Stimulated activated CD4-positive, alpha-beta T cell treated with anti-CD3 and anti-CD28 coated beads, Interleukin-1b, Interleukin-23, amount 100 ng/mL, for 4 hours (primary cell): ENCODE measurements at places on chromosomes 1 and 21.

- no peak for DNase-seq
These were observed 563.6 kb upstream of the NEGR1 start for GRCh38 chr1:72845981-72846380.

GRCh38 chr1:157156058-157156541 lies 17.9 kb upstream of the ETV3 start:
- peak; percentile 70 for DNase-seq

- DNase-seq = no peak
These were observed 47.2 kb downstream of the TLR5 start for GRCh38 chr1:223095870-223096269.

DNA sequence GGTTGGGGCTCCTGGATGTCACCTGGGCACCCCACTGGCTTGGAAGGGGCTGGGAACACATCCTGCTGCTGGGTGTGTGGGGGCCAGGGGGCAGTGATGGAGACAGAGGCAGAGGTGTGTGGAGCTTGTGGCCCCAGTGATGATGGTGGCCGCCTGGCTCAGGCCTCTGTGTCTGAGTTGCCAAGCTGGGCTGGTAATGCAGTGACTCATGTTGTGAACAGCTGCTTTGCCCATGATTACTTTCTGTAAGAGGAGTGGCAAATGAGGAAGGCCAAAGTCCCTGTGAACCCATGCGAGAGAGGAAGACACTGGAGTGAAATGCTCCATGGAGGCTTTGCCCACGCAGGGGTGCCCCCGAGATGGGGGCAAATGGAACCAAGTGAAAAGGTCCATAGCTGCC lies 86.8 kb downstream of the KCNJ6 start:
- no peak for DNase-seq

- DNase-seq = no peak
These were observed 15.3 kb upstream of the ZNF644 start for GRCh38 chr1:91036894-91037829.

GRCh38 chr1:95408507-95409136 lies 174.6 kb downstream of the RWDD3 start:
- no peak for DNase-seq

GRCh38 chr1:213103377-213104306 lies 52.6 kb downstream of the RPS6KC1 start:
- no peak for DNase-seq
